Esophagus squamous epithelium (tissue), 5 donors: ENCODE measurements at places on chromosomes 5 and 9.

DNA sequence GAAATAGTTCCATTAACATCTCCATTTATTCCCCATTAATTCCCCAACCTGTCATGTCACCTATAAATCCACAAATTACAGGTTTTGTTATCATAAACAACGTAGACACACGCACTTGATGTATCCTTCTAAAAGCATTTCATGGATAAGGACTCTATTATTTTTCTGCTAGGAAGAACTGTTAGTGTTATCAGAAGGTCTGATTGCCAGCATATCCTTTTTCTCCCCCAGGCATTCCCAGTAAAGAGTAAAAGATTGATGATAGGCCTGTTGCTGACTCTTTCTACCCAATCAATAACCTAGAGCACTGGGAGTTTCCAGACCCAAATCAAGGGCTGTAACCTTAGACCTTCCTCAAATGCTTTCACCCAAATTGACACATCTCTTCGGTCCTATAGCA, 60.8 kb downstream of the RFK start:
- no peak for DNase-seq

DNA sequence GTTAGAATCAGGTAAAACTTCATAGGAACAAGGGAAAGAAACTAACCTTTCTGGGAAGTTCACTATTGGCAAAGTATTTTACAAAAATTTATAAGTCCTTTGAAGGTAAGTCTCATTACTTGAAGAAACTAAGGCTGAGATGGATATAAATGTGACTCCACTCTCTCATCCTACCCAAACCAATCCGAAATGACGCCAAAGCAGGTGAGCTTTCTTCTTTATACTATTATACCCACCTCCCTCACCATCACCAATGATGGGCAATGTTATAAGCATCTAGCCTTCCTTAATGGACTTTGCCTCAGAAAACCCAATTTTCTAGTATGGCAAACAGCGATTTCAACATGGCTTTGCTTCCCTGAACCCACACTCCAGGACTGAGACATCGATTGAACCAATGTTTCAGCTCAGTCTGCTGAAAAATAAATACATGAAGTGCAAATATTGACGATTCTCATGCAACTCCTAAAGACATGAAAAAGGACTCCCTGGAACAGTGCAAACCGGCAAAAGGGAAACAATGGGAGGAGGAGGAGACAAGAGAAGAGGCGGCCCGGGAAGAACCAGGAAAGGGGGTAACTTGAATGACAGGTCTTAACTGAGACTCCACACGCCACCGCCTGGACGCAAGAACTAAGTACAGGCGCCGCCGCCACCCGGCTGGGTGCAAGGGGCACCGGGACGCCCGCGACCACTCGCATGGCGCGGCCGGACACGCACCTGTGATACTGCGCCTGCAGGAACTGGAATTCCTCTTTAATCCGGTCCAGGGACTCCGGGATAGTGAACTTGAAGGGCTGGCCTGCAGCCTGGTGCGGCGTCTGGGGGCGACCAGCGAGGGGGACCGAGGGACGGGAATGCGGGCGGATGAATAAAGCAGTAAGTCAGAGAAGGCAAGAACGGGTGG, 2.5 kb downstream of the TLE1 start:
- peak; percentile 36 for DNase-seq

- DNase-seq: no peak
Measured at GRCh38 chr9:98328770-98329169, 73.3 kb upstream of the TBC1D2 start.

DNA sequence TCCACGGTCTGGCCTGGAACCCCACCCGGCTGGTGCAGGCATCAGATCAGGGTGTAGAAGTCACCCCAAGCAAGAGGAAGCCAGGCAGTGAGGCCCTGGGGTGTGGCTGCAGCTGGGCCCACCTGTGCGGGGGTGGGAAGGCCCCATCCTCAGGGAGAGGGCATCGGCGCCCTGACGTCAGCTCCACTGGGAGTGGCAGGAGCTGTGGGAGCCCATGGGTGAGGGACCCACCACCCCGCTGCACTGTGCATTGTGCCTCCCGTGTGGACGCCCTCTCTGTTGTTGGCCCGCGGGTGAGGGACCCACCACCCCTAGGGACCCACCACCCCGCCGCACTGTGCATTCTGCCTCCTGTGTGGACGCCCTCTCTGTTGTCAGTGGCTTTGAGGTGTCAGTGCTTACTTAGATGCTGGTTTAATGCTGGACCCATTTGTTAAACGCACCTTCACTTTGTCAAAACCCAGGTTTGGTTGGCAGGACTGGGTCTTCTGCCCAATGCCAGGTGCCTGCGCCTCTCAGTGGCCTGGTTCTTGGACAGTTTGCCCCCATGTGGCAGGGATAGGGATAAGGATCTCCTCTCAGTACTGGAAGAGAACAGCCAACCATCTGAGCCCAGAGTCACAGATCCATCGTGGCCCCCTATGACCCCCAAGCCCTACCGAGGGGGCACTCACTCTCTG, 6.9 kb upstream of the EXOC3 start:
- DNase-seq: no peak

DNA sequence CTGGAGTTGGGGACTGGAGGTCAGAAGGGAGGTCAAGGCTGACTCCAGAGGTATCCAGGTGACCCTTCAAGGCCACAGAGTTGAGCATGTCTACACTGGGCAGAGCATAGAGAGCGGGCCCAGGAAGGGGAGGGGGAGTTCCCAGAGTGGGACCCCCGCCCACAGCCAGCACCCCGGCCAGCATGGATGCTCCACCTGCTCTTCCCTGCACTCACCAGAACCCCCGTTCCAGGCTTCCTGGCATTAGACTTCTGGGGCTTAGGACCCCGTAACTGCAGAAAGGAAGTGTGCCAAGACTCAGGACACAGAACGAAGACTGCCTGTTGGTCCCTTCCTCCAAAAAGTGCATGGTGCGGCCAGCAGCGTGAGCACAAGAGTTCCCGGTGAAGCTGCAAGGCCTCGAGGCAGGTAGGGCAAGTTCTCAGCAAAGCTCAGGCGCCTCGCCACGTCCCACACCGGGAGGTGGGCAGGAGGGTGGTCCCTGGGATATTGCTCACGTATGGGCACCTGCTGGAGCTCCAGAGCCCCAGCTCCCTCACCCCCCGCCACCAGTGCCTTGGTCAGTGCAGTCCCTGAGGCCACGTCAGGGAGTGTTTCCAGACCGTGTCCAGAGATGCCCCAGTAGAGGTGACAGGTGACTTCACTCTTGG, 13.8 kb downstream of the ABO start:
- no peak for DNase-seq

DNA sequence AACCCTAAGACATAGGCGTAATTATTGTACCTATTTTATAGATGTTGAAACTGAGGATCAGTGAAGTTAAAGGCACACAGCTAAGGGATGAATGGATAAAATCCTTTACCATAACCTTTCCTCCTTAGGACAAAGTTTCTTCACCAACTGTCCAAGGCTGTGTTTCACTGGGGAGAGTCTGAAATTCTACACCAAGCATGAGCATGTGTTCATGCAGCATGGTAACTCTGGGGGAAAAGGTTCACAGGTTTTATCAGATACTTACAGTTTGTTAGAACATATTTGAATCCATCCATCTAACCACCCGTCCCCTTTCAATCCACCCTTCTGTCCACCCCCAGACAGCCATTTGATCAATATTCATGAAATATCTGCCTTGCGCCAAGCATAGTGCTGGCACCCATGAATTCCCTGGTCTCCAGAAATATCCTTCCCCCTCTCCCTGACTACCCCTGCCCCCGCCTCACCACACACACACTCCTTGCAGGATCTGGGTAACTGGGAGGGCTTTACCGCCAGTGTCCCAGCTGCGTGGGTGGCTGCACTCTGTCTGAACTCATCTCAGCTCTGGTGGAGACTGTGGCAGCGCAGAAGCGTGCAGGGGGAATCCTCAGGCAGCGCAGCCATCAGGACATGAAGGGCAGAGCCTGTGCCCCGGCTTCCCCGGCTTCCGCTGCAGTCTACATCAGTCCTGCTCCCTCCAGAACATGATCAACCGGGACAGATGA, 6.3 kb upstream of the KCNIP1 start:
- DNase-seq: no peak

GRCh38 chr9:106878934-106879333, 16.0 kb downstream of the ZNF462 start:
- no peak for DNase-seq

GRCh38 chr9:87880683-87881082, 2.0 kb upstream of the SPATA31E1 start:
- no peak for DNase-seq

DNA sequence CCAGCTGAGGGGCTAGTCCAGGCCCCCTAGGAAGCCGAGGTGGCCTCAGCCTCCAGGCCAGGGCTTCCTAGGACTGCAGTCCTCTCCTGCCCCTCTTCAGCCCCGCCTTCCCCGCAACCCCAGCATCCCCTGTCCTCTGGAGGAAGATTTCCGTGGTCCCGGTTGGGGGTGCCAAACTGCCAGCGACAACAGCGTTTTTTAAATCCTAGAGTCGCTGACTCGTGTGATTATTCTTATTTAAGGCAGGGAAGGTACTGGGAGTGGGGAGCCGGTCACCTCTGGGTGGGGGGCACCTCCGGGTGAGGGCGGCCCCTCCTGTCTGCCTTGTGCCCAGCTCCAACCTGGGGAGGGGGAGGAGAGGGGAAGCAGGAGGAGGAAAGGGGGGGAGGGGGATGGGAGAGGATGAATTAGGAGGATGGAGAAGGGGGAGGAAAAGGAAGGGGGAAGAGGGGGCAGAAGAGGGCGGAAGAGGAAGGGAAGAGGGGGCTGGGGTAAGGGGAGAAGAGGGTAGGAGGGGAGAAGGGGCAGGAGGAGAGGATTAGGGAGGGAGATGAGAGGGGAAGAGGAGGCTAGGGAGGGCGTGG, 173.1 kb upstream of the IER5L start:
- DNase-seq: no peak

DNA sequence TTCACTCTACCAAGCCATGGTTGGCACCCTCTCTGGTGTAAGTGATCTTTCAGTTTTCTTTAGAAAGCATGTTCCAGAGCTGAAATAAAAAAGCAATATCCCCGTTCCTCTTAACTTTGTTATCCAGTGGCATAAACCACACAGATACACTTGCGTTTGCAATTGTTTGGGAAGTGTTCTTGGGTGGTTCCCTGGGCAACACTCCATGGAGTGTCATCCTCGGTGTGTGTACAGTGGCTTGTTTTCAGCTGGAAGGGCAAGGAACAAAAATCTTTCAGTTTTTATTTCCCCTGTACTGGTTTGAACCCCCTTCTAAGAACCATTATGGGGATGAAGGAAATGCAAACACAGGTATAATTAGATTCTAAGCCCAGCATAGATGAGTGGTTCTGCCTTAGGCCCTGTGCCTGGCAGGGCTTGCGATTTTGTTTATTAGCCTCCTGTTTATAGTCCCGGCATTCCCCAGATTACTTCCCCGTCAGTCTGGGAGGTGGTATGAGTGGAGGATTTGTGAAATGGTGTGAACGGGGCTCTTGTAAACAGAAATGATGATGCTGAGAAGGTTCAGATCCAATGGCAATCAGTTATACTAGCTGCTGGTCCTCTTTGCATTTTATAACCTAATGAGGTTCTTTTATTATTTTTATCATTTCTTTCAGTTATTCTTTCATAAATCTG, 76.0 kb upstream of the CD180 start:
- DNase-seq: no peak
